ENCODE measurements at places on chromosomes 3 and 15.

DNA sequence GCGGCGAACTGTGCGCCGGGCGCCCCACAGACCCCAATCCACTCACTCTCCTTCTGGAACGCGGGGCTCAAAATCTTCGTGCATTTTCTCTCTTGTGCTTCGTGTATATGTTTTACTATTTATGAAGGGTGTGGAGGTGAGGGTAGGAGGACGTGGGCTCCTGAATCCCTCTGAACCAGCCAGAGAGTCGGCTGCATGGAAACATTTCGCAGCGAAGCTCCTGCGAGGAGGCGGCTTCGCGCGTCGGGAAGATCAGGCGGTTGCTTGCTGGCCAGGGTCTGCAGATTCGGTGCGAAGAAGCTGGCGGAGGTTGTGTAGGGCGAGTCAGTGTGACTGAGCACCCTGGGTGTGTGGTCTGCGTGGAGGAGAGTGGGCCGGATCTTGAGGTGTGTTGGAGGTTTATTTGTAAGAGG lies 1.1 kb downstream of the CNTN4 start:
- DNase-seq = no peak

DNA sequence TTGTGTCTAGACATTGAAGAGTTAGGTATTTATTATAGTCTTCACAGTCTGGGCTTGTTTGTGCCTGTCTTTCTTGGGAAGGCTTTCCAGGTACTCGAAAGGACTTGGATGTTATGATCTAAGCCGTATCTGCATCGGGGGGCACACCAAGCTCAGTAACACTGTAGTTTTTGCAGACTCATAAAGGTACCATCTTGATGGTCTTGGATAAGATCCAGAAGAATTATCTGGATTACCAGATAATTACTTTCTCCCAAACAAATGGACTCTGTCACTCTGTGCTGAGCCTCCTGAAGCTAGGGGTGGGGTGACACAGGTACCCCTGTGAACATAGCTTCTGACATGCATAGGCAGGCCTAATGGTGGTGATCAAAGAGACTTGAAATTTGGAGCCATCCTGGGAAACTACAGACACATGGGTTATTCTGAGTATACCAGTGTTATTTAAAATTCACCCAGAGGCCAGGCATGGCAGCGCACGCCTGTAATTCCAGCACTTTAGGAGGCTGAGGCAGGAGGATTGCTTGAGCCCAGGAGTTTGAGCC lies 238.6 kb upstream of the TPM1 start:
- no peak for DNase-seq

DNA sequence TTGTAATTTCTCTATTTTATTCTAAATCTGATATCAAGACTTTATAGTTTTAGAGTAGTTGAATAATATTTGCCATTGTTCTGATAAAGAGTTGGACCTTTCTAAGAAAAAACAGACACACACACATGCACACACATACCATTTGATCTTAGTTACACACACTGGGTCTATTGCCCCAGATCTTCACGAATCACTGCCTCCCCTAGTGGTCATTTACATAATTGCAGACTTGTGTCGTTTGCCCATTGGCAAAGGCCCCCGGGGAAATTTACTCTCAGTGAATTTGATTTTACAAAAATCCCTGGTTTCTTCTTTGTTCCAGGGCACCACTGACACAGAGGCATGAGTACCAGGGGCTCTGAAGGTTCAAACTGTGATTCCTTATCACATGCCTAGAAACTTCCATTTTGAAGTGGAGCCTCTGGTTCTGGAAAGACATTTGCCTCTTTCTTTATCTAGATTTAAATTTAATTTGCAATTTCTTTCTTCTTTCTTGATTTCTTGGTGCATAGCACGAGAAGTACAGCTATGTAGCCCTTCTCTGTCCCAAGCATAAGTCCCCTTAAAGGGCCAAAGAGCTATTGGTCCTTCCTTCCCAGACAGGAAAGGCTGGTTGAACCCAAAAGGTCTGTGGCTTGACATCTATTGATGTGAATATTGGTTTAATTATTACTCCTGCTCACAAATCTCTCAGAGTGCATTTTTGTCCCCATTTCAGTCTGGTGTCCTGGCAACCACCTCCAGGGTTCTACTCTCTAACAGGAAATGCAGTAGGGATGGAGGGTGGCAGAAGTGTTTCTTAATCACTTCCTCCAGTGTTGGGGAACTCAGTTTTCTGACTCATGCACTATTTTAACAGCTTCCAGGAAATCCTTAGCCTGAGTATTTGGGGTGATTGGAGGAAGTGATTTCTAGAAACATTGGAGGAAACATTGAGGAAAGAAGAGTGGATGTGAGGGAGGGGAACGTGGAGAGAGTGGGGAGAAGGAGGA lies 32.4 kb upstream of the SLC6A11 start:
- peak; percentile 24 for DNase-seq

GRCh38 chr3:12750658-12751071 lies 8.4 kb downstream of the TMEM40 start:
- no peak for DNase-seq

DNA sequence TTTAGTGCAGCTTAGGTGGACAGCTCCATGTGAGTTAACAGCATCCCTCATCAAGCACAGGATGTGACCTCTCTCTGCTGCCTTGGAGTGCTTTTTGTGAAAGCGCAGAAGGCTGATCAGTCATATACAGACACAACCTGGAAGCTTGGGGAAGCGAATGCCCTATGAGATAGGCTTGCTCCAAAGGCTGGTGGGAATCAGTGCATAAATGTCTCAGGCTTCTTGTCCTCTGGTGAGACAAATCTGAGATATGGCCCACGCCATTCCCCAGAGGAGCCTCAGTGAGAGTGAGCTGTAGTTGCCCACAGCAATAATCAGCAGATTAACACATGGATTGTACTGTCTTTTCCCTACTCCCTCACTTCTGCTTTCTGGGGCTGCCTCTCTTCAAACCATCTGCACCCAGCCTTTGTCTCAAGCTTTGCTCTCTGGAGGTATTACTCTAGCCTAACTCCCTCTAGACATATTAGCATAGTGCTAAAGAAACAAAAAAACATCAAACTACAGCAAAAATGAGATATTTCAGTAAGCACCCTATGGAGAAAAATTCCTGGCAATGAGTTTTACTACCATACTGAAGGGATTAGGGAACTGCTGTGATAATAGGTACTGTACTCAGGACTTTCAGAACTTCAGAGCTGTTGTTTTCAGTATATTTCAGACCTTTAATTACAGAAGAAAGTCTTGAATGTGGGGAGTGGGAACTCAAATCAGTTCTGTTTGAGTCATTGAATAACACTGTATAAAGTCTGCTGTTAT lies 113.7 kb downstream of the OXSM start:
- DNase-seq = no peak

DNA sequence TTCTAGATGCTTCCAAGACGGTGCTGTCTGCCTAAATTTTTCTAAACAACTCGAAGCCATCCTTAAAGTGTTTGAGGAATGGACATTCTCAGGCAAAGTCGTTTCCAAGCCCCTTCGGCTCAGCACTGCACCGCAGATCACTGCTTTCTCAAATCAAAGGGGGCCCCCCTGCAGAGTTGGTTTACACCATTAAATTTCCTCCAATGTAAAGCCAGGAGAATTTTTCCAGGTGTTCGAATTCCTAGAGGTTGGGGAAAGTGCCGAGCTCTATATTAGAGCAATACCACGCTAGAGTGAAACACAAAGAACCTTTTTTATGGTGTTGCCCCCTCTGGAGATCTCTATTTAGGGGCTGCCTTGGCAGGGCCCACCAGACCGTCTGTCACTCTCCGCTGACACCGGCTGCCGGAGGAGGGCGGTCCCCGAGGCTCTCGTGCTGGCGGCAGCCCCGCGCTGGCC lies 277.9 kb upstream of the NR2F2 start:
- DNase-seq = no peak

Measured in NCI-H460 (cell line).